ENCODE measurements at places on chromosomes 7 and 10. TPM values are rescaled to one million over a fixed set of nuclear protein-coding genes. Genes with fewer than 3 reads are reported as not detected.

STK31 gene
- total RNA-seq = 0.13 TPM

SPAG6 gene
- not detected for total RNA-seq

VPS37D gene
- total RNA-seq = 3.8 TPM

FXYD4 gene
- not detected for total RNA-seq

GNAT3 gene
- not detected for total RNA-seq

SPAM1 gene
- not detected for total RNA-seq

CFAP46 gene
- 0.76 TPM for total RNA-seq

CCNJ gene
- 19.5 TPM for total RNA-seq

SH2D4B gene
- under 0.01 TPM for total RNA-seq

KAZALD1 gene
- total RNA-seq = 0.39 TPM

SP4 gene
- total RNA-seq = 5.6 TPM

SLF2 gene
- 22.8 TPM for total RNA-seq

TRIM50 gene
- total RNA-seq = not detected

SYT15 gene
- total RNA-seq = 0.39 TPM

HOXA9 gene
- total RNA-seq = 4.7 TPM

RASA4B gene
- 2.6 TPM for total RNA-seq

TMEM106B gene
- 29.6 TPM for total RNA-seq

LFNG gene
- 19.7 TPM for total RNA-seq

WDFY4 gene
- 0.25 TPM for total RNA-seq

HSPA12A gene
- total RNA-seq = 0.77 TPM

ST8SIA6 gene
- 0.25 TPM for total RNA-seq

SLC26A5 gene
- total RNA-seq = 0.64 TPM

TEX36 gene
- not detected for total RNA-seq

PGAM2 gene
- total RNA-seq = not detected

PSMC2 gene
- 166 TPM for total RNA-seq

ODAD2 gene
- 0.26 TPM for total RNA-seq

PAPSS2 gene
- 102 TPM for total RNA-seq

TBL2 gene
- 70.0 TPM for total RNA-seq

ADK gene
- total RNA-seq = 19.0 TPM

IL2RA gene
- total RNA-seq = not detected

SP8 gene
- not detected for total RNA-seq

RABGEF1 gene
- 22.4 TPM for total RNA-seq

RELN gene
- 413 TPM for total RNA-seq

ICA1 gene
- 37.6 TPM for total RNA-seq

ABCB1 gene
- total RNA-seq = 1.0 TPM

PAPOLB gene
- total RNA-seq = 0.25 TPM

UCMA gene
- not detected for total RNA-seq

TRIL gene
- 29.6 TPM for total RNA-seq

TMEM236 gene
- 0.38 TPM for total RNA-seq

Data from dermis microvascular lymphatic vessel endothelial cell (primary cell).